ENCODE measurements at places on chromosomes 11 and 22. TPM values are rescaled to one million over a fixed set of nuclear protein-coding genes. Genes with fewer than 3 reads are reported as not detected.

The OR5B21 gene
- total RNA-seq = not detected

The PACSIN3 gene
- total RNA-seq = 111 TPM

The OR51B2 gene
- total RNA-seq = not detected

The ASCC2 gene
- total RNA-seq = 94.7 TPM

The SAA4 gene
- 3.4 TPM for total RNA-seq

The C1QTNF6 gene
- 4.6 TPM for total RNA-seq

The KCNJ11 gene
- 0.11 TPM for total RNA-seq
